ENCODE measurements at places on chromosomes 2 and 18.

DNA sequence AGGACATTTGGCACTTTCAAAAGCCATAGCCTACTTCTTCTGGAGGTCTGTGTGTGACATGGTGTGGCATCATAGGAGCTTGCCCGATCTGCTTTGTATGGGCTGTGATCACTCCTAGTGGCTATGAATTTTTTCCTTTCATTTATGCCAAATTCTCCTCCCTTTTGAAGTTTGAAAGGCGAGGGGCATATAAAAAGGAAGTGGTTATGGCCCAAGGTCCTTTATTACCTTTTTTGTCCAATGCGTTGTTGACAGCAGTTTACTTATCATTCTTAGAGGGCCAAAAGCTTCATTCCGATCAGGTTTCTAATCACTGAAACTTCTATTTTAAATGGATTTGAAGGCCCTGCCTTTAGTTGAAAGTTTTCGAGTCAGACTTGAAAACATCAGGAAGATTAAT, 224.3 kb upstream of the FOSL2 start:
- DNase-seq: peak; percentile 30

DNA sequence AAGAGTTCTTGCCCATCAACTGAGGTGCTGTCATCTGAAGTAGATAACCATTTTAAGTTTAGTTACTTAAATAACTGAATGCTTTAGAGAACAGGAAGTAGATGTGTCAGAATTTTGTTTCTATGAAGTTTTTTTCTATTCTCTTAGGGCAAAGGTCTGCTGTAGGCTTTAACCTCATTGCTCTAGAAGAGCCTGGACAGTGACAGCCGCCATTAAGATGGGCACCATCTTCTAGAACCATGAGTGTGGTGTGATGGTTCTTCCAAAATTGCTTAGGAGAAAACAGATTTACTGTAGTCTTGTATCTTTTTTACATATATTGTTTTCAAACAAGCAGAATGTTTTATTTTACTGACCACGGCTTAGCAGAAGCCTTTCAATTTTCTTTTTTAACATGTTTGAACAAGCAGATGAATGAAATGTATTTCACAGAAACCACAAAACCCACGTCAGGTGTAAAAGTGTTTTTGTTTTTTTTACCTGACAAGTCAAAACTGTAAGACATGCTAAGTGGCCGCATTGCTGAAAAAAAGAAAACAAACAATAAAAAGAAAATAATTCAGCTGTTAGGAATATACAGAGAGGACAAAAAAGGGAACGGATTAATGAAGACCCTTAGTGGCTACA, 77.9 kb downstream of the PRELID3A start:
- DNase-seq: no peak

- DNase-seq: no peak
Measured at GRCh38 chr18:47390410-47391024, 139.1 kb upstream of the SKOR2 start.

- no peak for DNase-seq
Measured at GRCh38 chr2:172053486-172053885, 31.8 kb upstream of the DLX1 start.

GRCh38 chr18:33424266-33424946, 16.1 kb downstream of the CCDC178 start:
- DNase-seq: no peak

DNA sequence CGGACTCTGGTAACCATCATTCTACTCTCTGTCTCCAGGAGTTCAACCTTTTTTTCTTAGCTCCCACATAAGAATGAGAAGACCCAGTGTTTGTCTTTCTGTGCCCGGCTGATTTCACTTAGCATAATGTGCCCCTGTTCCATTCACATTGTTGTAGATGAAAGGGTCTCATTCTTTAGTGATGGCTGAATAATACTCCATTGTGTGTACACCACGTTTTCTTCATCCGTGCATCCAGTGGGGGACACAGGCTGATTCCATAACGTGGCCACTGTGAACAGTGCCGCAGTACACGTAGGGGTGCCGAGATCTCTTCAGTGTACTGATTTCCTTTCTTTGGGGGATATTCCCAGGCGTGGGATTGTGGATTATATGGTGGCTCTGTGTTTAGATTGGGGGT, 72.3 kb upstream of the NFATC1 start:
- no peak for DNase-seq

All from AG08395 (cell line).